ENCODE measurements at places on chromosomes 6 and 20.

DNA sequence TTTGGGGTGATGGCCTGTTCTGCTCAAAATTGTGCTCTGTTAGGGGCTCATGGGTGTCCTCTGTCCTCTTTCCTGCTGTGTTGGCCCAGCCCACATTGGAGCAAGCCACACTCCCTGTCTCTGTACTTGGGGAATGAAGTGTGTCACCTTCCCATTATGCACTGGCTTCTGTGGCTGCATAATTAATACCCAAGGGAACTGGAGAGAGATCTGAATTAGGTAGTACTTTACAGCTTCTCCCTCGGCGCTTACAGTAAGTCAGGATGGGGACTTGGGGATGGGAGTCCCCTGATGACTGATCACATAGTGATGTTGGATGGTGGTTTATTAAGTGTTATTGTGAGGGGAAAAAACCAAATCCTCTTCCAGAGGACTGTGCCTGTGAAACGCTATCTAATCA lies 116.6 kb downstream of the FOXO3 start:
- DNase-seq = no peak

- no peak for DNase-seq
These were observed 2.1 kb upstream of the YWHAB start for GRCh38 chr20:44883214-44883902.

- no peak for DNase-seq
These were observed 82.5 kb upstream of the MAP3K7 start for GRCh38 chr6:90669420-90669819.

GRCh38 chr20:2751878-2752566 lies 48.4 kb downstream of the CPXM1 start:
- DNase-seq = peak; percentile 64

GRCh38 chr20:35013421-35014411 lies 58.0 kb downstream of the MYH7B start:
- no peak for DNase-seq

- no peak for DNase-seq
These were observed 74.1 kb upstream of the INSM1 start for GRCh38 chr20:20293691-20294385.

- DNase-seq = no peak
These were observed 41.4 kb upstream of the FAM83C start for GRCh38 chr20:35333606-35334005.

- no peak for DNase-seq
These were observed 124.0 kb downstream of the ZFAND3 start for GRCh38 chr6:37943436-37944058.

GRCh38 chr20:22918286-22918983 lies 116.7 kb upstream of the SSTR4 start:
- DNase-seq = no peak

GRCh38 chr20:58048096-58048702 lies 180.3 kb downstream of the ANKRD60 start:
- no peak for DNase-seq

- DNase-seq = no peak
These were observed 7.7 kb downstream of the RGS19 start for GRCh38 chr20:64071341-64072332.

- no peak for DNase-seq
These were observed 15.5 kb downstream of the SERPINB1 start for GRCh38 chr6:2826131-2826530.

GRCh38 chr20:9129756-9130155 lies 60.9 kb downstream of the PLCB4 start:
- DNase-seq = no peak

DNA sequence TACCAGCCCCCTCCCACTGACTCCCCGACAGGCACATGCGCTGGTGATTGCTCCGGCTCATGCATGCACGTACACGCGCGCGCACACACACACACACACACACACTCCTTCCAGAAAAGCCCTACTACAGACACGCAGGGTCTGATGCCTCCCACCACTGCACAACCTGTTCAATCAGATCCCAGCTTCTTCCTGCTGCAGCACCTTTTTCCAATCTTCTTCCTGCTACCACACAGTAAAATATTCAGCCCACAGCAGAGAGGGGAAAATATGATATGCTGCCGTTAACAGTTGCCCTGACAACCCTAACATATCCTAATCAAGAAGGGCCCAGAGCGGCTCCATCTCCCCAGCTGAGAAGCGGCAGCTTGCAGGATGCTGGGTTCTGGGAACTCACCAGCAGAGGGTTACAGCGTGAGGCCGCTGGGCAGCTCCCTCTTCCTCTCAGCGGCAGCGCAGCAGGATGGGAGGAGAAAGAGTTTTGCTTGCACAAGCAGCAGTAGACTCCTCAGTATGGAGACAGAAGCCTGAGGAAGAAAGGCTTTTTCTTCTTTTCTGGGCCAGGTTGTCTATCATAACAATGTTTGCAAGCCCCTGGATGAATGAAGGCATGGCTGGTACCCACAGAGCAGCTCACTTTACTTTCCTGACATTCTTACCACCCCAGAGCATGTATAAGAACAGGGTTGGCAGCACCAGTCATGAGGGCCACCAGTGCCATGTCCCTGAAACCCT lies 23.9 kb downstream of the MAP7 start:
- DNase-seq = no peak

DNA sequence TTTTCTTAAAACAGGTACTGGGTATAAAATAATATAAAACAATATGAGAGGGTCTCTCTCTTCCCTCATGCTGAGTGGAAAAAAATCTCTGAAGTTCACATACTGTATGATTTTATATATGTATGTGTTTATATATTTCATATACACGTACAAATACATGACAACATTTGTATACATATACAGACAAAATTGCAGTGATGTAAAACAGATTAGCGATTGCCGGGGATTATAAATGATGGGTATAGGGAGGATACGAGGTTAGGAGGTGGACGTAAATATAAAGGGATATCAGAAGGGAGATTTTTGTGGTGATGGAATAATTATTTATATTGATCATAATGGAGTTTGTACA lies 194.8 kb upstream of the PRSS16 start:
- DNase-seq = no peak

- DNase-seq = no peak
These were observed 74.1 kb downstream of the SULF2 start for GRCh38 chr20:47711046-47711752.

DNA sequence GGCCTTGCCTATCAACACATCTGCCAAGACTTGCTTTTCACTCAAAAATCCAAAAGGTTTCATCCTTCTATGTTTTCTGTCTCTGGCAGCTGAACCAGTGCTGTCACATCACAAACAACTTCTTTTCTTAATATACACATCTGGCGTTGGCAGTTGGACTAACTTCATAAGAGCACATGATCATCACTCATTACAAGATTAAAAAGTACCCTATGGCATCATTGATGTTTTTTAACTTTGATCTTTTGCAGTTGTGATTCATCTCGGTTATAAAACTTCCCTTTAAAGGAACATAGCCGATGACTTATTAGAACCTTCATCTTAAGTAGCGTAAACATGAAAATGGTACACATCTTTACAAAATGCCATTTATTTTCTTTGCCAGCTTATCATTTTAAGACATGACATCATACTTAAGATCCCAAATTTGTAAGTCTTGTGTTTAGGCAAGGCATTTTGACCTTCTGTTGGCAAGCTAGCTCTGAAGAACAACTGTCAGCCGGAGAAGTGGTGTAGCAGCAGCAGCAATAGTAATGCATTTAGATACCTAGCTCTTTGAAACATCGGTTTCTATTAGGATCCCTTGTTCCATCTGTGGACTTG lies 64.2 kb upstream of the SUPT3H start:
- DNase-seq = no peak

DNA sequence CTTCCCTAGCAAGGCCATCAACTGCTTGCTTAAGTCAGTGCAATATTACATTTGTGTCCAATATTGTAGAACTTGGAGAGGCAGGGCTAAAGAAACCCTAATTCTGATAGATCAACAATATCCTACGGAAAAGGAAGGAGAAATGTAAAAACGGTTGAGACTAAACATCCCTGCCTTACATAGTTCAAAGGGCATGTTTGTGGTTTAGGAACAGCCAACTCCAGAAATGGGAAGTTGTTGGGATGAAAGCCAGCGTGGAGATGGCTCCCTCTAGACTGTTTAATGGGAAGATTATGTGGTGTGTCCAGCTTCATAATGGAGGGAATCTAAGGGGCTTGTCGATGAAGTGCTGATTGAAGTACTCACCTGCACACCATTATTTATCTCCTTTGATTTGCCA lies 145.3 kb upstream of the TENT5A start:
- no peak for DNase-seq

DNA sequence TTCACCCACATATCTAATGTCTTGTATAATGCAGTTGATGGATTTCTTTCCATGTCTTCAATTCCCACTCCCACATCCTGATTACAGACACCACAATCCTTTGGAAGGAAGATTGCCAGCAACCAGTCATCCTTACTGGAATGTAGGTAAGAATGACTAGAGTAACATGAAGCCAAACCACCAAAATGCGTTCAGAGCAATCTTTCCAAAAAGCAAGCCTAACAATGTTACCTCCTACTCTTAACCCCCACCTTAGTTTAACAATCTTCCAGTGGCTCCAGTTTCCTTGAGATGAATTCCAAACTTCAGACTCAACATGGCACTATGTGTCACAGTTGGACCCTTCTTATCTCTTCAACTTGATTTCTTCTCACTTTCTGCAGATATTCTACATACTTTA lies 685.6 kb downstream of the DOK5 start:
- no peak for DNase-seq

DNA sequence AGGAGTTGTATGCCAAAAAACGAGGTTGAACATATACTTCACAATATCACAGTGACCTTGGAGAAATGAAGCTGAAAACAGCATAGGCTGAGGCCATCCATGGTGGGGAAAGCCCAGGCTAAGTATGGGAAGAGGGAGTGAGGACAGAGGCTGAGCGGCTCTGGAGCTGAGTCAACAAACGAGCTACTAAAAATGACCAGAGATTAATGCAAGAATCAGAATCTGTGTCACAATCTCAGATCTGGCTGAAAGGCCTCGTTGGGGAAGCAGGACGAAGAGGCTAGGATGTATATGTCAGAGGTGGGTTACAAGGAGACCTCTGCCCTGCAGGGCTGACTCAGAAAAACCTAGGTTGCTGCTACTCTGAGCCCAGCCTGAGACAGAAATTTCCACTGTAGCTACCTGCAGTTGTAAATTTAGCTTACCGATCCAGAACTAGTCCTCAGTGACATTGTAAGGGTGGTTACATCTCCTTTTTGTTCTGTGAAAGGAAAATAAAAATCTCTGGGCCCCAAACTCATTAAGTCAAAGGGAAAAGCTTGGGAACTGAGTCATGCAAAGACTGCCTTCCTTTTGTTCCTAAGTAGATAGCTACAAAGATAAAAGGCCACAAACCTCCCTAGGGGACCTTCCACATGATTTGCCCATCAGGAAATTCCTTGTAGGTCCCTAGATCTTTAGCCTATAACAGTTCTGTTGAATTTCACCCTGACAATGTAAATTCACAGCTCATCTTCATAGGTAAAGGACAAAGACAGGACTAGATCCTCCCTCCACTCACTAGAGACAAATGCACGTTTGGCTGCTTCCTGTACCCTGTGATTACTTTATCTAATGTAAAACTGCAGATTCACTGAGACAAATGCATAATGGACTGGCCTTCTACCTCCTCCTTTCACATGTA lies 8.5 kb upstream of the TUBB2A start:
- no peak for DNase-seq

GRCh38 chr20:59581993-59582679 lies 22.2 kb upstream of the PHACTR3 start:
- DNase-seq = no peak

- no peak for DNase-seq
These were observed 46.7 kb downstream of the TIAM2 start for GRCh38 chr6:155041741-155042279.

- no peak for DNase-seq
These were observed 25.8 kb upstream of the SLC9A8 start for GRCh38 chr20:49786668-49787370.

DNA sequence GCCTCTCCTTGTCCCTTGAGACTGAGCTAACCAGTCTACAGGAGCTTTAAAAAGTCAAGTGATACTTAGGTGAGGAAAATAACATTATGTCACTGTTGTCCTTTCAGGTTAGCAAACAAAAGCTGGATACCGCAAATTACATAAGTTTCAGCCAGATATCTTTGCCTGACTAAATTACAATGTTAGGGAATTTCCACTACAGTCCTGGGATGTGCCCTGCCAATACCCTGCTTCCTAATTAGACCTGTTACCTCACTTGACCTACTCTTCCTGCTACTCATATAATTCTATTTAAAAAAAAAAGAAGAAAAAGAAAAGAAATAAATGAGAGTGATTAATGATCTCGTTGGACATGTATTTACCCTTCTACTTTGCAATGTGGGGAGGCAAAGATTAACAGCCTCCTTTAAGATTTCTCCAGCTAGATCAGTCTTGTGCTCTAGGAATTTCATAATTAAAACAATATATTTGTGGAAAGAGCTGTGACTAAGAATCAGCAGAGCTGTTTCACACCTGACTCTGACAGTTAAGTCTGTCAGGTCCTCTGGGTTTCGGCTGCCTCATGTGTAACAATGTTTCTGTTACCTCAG lies 318.9 kb downstream of the HDGFL1 start:
- no peak for DNase-seq

DNA sequence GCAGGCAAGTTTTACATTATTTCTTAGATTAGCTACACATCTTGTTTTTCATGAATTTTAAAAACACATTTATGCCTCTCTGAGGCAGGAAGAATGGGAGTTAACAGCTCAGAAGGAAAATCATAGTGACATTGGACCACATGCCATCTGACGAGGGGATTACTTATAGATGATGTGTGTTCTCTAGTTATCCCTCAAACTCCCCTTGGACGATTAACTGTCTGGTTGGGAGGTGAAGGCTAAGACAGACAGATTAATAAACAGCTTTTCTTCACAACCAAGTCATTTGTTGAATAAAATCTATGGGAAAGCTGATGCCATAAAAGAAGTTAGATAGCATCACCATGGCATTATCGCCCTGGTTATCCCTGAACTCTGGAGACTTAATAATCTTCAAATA lies 80.0 kb upstream of the PREP start:
- no peak for DNase-seq
